Activated T-cell treated with anti-CD3 and anti-CD28 coated beads, Interleukin-2, amount 50 U/mL, for 4 hours (primary cell): ENCODE measurements at places on chromosomes 12 and 14. TPM values are rescaled to one million over a fixed set of nuclear protein-coding genes. Genes with fewer than 3 reads are reported as not detected.

- DNase-seq = no peak
Observed at GRCh38 chr12:19301688-19302087, 137.6 kb upstream of the AEBP2 start.

- no peak for DNase-seq
Observed at GRCh38 chr12:29711381-29711780, 72.4 kb downstream of the TMTC1 start.

DNA sequence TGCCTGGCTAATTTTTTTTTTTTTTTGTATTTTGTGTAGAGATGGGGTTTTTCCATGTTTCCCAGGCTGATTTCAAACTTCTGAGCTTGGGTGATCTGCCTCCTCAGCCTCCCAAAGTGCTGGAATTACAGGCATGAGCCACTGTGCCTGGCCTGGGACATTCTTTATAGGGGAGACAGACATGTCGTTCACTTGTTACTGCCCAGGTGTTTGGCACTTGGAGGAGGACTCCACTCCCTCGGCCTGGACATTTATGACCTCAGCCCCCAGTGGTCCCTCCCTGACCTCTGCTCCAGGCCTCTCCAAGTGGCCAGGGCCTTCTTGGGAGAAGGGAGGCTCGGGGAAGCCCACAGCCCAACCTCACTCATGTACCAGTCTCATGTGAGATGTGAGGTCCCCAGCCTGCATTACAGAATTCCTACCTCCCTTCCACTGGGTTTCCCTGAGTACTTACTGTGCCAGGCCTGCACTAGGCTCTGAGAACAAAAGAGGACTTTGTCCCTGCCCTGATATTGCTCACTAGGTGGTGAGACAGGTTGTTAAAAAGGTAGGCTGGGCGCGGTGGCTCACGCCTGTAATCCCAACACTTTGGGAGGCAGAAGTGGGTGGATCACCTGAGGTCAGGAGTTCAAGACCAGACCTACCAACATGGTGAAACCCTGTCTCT is 9.7 kb upstream of the POP5 start:
- DNase-seq = no peak

- no peak for DNase-seq
Observed at GRCh38 chr12:94488463-94488862, 28.8 kb upstream of the CEP83 start.

GRCh38 chr12:93055221-93055620 is 126.1 kb upstream of the EEA1 start:
- no peak for DNase-seq

DNA sequence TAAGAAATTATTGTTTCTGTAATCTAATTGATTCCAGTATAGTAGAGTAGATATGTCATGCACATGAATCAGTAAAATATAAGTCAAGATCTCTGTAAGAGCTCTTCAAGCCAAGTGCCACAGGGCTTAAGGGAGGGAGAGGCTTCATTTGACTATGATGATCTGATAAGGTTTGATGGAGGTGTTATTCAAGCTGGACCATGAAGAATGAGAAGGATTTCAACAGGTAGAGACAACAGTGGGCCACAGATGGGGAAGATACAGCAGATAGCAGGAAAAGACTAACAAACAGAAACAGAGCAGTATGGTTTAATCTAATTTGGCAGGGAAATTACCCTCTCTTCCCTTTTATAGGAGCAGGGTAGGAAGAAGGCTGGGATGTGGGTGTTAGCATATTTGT is 40.6 kb upstream of the FKBP4 start:
- no peak for DNase-seq

DNA sequence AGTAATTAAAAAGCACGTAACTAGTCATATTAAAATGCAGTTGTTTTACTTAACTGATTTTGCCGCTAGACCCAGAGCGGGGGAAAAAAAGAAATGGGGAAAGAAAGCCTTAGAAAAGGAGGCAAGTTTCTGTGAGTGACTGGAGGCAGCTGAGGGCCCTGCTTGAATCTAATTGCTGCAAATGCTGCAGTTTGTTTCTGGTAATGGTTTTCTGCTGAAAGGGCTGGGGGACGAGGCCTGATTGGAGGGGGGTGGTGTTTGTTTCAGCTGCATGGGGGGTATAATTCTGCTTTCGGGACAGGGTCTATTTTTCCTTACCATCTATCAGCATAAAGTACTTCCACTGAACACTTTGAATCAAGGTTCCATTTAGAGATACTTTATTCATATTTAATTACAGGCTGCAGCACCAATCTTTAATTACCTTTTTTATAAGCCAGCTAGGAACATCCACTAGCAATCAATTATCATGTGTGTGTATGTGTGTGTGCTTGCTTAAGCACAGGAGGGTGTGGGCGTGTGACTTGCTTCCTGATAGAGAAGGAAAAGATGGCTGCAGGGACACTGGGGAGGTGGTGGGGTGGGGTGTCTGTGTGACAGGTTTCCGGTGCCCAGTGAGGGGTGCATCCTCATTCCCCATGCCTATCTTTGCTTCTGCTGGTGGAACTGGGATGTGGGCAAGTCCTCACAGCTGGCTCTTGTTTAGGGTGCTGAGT is 83.4 kb downstream of the ADCK1 start:
- no peak for DNase-seq

The BEGAIN gene
- total RNA-seq = 3.9 TPM

DNA sequence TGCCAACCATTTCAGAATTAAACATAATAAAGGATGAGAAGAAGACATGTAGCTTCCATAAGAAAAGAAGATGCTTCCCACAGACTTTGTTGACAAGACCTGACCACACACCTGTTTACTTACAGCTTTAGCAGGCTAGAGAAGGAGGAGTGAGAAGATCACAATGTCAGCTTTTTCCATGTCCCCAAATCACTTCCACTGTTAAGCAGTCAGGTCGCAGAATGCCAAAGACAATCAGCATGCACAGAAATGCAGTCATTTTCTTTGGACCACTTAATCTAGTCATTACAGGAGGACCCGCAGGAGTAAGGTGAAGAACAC is 314.9 kb downstream of the SSPN start:
- no peak for DNase-seq

GRCh38 chr12:119375075-119375882 is 40.8 kb downstream of the CCDC60 start:
- DNase-seq = no peak

- DNase-seq = no peak
Observed at GRCh38 chr12:88145567-88146505, 3.7 kb downstream of the TMTC3 start.
